ENCODE measurements at places on chromosomes 13 and 19.

- no peak for DNase-seq
Observed at GRCh38 chr19:35164418-35164817, 9.9 kb downstream of the FXYD5 start.

DNA sequence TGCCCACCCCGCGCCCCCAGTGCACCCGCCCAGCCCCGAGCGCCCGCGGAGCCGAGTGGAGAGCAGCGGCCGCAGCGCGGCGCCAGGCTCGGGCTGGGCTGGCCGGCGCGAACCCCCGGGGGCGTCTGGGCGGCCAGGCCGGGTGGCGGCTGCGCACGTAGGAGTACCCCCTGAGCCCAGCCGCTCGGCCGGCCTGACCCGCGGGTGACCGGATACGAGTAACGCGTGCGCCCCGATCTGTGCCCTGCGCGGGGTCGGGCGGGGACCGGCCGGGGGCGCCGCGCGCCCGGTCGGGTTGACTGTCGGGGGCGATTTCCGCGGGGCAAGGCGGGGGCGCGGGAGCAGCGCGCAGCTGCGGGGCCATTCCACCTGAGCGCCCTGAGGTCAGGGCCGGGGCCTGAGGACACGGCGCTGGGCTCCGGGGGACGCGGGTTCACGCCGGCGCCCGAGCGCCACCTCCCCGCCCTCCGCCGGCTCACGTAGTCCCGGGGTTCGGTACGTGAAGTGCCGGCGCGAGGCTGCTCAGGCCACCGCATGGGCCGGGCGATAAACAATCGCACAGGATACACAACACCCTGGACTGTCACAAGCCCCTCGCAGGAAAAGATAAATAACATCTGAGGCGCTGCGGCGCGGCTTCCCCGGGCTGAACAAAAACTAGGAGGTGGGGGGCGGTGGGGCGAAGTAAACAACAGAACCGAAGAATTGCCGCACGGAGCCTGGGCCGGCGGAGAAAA lies 37.6 kb upstream of the FLT1 start:
- DNase-seq = no peak

GRCh38 chr19:29837448-29837981 lies 25.7 kb downstream of the CCNE1 start:
- no peak for DNase-seq

- DNase-seq = peak; percentile 30
Observed at GRCh38 chr19:18167975-18168645, 5.5 kb upstream of the IFI30 start.

- no peak for DNase-seq
Observed at GRCh38 chr13:64289702-64290101, 2874.1 kb upstream of the PCDH20 start.

- DNase-seq = peak; percentile 70
Observed at GRCh38 chr13:78604782-78605611, 1.6 kb upstream of the POU4F1 start.

DNA sequence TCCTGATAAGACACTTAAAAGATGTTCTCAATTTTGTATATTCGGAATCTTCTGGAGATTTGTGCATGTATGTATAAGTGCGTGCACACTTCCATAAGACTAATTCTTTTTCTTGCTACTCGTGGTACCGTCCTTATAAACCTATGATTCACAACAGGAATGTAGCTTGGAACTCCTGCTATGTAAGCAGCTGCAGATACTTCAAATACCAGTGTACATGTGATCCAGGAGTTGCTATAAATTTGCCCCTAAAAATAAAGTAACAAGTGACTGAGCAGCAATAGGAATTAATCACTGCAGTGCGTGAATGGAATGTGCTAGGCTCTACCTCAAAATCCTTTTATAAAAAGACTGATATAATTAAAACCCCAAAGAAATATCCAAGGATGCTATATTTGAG lies 214.9 kb downstream of the KLF5 start:
- no peak for DNase-seq

- DNase-seq = peak; percentile 23
Observed at GRCh38 chr19:18762125-18763023, 28.7 kb downstream of the COMP start.

Data from NCI-H1436 (cell line).